ENCODE measurements at places on chromosomes 1 and 21.

DNA sequence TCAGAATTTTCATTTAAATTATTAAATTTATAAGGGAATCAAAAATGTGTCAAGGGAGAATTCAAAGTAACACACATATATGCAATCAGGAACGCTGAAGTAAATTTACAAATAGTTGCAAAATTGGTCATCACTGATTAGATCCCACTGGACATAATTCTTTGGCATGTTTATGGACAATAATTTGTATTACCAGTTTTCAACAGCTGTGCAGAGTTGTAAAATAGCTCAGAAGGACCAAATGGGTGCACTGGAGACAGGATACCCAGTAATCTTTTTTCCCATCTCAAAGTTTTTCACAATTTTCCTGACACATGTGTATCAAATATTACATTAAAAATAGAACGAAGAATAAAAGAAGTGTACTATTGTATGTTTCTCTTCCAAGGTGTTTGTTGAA, 4.1 kb upstream of the ANGPTL1 start:
- DNase-seq, result no peak

DNA sequence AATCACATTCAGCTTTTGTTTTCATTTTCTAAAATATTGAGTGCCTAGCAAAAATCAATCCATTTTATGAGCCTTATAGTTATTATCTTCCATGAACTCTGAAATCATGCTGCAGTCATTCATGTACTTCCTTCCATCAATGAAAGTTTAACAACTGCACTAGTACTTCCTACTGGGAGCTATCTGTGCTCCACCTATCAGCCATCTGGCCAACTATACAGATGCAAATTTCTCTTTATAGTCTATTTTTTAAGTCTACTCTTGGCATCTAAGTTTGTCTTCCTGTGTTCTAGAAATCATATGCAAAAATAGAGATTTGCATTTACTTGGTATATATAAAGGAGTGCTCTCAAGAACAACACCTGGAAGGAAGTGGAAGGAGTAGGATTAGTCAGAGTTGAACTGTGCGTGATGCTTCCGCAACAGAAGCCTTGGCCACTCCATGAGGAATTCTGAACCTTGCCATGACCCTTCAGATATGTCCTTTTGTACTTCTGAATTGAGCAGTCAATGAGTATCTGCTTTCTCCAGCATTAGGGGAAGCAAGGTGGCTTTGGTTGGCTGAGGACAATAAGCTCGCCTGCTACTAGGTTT, 403.2 kb upstream of the ADAMTS5 start:
- no peak for DNase-seq

DNA sequence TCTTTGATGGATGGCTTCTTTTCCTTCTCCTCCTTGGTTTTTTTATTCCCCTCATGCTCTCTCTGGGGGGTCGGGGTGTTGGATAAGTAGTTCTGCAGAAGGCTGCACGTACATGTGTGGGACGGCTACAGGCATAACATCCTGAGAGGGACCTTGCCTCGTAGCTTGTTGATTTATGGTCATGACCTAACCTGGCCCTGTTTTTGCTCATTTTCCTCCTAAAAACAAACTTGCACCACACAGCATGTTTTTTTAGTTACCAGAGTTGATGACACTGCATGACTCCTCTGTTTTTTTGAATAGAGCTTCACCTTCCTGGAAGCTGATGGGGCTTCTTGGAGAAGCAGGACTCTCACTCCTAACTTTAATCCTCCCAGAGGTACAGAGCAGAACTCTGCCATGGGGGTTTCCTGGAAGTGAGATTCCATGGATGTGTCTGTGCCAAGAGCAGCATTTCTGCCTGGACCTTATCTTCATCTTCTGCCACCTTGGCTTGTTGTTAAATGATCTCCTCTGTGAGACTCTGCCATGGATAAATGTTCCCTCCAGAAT, 114.7 kb downstream of the PAPPA2 start:
- DNase-seq, result no peak

DNA sequence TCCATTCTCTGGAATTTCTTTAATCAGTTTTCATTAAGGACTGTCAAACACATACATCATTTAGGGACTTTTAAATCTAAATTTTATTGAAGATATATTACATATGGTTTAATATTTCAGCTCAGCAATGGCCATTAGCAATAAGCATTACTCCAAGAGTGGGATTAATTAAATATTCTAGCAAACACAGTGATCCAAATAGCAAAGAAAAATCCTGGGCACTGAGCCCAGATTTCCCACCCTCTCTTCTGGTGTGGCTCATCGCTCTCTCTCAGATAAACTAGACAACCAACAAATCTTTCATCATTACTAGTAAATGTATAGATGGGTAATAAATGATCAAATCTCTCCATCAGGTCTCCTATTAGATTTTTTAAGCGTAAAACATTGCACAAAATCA, 53.5 kb upstream of the FOXD3 start:
- no peak for DNase-seq

DNA sequence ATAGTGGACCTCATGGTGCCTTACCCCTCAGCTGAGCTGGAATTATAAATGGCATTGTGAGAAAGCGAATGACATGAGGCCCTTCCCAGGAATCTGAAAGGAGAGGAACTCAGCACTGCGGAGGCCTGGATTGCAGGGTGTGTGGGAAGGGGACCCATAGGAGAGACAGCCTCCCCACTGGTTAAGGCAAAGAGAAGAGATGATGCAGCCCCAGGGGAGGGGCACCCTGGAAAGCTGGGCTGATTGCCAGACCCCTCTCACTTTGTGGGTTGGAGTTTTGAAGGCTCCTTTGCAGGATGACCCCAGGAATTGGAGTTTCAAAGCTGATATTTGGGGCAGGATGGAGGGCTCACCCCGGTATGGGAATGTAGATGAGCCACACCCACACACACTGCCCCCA, 2.0 kb downstream of the NPPB start:
- DNase-seq, result no peak

DNA sequence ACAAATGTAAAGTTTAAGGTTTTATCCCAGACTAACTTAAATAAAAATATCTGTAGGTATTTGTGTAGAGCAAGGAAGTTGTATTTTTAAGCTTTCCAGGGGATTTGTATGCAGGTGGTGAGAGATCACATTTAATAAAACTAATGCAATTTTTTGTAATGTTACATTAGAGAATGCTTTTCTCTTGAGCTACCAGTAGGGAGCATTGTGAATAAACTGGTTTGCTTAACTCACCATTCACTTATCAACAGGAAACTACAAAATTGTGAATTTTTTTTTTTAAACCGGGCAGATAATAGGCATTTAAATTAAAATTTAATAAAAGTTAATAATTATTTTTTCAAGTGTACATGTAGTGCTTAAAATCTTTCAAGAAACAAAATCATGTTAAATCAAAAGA, 78.6 kb downstream of the IVNS1ABP start:
- DNase-seq, result no peak

GRCh38 chr1:41353744-41354143, 7.5 kb upstream of the FOXO6 start:
- DNase-seq, result no peak

DNA sequence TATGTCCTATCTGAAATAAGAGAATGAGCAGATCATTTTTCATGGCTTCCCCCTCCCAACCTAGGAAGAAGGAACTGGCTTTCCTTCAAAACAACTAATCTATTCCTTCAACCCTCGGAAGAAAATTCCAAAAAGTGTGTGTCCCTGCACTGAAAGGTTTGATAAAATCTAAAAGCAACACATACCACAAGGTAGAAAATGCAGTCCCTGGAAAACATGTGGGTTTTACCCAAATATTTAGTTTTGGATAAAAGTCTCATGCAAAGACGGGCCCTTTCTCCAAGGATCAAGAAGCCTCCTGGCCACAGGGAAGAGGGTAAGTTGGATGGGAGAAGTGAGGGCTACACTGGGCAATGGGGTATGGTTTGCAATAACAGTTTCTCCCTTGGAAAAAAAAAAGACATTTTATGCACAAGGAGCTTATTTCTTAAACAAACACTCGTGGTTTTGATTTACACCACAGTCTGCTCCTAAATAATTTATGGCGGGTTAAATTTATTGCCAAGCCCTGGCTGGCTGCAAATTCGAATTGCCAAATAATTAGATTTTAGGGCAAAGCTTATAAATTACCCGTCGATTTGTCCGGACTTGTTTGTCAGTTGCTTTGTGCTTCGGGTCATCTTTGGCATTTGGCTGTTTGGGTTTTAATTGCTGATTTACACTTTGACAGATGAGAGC, 28.9 kb downstream of the ERI3 start:
- no peak for DNase-seq

DNA sequence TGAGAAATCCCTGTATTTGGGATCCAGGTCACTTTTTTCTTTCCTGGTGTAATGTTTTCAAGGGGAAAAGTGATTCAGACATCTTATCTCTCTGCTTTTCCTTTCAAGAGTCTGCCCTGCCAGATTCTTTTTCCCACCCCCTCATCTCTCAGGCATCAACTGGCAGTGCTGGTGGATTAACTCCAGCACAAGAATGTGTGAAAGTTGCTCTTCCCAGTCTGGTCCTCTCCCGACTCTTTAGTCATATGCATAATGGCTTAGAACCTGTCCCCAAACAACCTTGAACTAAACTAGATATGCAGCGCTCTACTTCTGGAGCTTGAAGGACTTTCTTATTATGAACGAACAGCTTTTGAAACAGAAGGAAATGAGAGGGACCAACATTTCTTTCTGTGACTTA, 88.5 kb downstream of the SLC44A5 start:
- DNase-seq, result no peak

DNA sequence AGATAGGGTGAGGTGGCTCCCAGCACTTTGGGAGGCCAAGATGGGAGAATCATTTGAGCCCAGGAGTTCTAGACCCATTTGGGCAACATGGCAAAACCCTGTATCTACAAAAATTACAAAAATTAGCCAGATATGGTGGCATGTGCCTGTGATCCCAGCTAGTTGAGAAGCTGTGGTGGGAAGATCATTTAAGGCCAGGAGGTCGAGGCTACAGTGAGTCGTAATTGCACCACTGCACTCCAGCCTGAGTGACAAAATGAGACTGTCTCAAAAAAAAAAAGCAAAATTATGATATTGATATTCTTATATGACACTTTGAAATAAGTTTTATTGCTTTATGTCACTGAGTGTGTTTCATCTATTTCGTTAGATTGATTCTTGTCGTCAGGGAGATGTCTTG, 7.4 kb downstream of the ACADM start:
- no peak for DNase-seq

DNA sequence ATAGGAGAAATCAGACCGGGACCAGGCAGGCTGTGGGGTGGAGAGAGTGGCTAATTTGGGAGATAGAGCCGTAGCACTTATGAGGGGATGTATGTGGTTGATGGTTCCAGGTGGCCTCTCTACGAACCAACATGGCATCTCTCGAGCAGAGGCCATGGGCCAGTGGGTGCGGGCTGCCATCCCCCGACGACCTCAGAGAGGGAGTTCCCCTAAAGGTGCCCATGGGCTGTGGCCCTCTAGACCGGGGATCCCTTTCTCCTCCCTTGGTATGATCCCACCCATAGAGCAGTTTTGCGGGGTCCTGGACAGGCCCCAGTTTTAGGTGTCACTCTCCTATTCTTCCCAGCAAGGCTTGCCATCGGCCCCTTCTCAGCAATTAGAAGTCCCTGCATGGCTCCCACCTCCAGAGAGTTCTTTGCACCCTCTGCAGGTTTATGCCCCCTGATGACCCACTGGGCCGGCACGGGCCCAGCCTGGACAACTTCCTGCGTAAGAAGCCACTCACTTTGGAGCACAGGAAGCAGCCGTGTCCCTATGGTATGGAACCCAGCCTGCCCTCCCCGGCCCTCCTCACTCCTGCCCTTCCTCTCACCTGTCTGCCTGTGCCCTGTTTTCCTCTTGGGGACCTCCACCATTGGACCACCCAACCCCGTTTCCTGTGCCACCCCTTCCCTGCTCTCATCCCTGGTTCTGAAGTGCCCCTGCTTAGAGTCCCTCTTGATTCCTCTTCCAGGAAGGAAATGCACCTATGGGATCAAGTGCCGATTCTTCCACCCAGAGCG, 7.8 kb downstream of the ZC3H12A start:
- DNase-seq, result no peak

- DNase-seq, result no peak
These were observed 71.6 kb upstream of the C1orf21 start for GRCh38 chr1:184315254-184315653.

DNA sequence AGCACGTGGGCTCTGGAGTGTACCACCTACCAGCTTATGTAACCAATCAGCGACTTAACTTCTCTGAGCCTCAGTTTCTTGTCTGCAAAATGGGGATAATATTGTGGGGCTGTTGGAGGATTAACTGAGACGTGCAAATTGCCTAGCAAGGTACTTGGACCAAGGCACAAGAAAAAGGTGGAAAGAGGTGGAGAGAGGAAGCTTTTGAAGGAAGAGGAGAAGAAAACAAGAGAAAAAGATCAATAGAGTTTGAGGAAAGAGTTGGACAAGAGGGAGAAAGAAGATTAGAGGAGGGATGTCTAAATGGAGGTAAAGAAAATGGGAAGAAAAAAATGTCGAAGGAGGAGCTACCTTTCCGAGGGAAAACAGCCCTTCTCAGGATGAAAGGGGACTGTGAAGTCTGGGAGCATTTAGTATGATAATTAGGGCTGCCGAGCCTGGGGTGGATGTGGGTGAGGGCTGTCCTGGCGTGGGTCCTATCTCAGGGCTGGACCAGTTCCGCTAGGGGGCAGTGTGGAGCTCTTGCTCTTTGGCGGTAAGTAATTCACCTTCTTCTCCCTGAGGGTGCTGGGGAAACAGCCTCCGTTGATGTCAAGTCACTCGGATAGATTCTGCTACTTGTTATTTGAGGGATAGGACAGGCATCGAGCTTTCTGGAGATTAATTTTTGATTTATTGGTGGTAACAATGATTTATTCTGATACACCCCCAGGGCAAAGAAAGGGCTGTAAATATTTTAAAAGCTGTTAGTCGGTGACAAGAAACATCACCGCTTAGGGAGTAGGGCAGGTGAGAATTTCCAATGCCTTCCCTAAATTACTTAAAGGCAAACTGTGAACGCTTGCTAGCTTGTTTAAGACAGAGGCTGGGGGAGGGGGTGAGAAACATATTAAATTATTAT, 79.0 kb upstream of the NFASC start:
- no peak for DNase-seq

DNA sequence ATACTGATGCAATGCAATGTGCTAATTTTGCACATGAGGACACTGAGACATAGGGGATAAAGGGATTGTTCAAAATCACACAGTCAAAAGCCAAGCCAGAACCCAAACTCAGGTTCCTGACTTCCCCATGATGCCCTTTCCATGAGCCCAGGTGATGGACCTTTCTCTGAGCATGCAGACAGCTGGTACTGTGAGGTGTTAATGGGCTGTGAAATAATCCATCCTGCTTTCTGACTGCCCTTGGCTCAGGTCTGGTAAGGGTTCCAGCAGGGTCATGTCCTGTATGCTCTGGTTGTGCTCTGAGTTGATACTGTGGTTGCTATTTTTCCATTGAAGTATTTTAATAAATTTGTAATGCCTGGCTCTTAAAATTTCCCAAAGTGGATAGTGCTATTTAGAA, 50.0 kb downstream of the CNIH3 start:
- no peak for DNase-seq

GRCh38 chr1:217407534-217408001, 223.3 kb downstream of the GPATCH2 start:
- DNase-seq, result no peak

All from cortex of kidney (tissue), 1 donor.